ENCODE measurements at places on chromosomes 7 and 10. TPM values are rescaled to one million over a fixed set of nuclear protein-coding genes. Genes with fewer than 3 reads are reported as not detected.

- peak; percentile 88 for DNase-seq
- H3K4me3 ChIP-seq = peak overlapping the region; percentile 26
- H3K36me3 ChIP-seq = no peaks in the 10 kb centered on the region
- peaks cover 43% of the 10 kb centered on the region for H3K4me1 ChIP-seq
- H3K27ac ChIP-seq = peak overlapping the region; percentile 33
These were observed 115.0 kb downstream of the FAM107B start for GRCh38 chr10:14659626-14660196.

- H3K27me3 ChIP-seq = no peaks in the 10 kb centered on the region
- no peaks in the 10 kb centered on the region for H3K4me1 ChIP-seq
- H3K4me3 ChIP-seq = no peak overlapping the region
- no peak overlapping the region for H3K27ac ChIP-seq
These were observed 88.2 kb upstream of the SEMA3C start for GRCh38 chr7:81007051-81007450.

GRCh38 chr10:4254101-4254994 lies 469.3 kb upstream of the KLF6 start:
- no peaks in the 10 kb centered on the region for H3K4me1 ChIP-seq
- H3K4me3 ChIP-seq = no peak overlapping the region
- DNase-seq = no peak
- no peaks in the 10 kb centered on the region for H3K36me3 ChIP-seq

- H3K4me3 ChIP-seq = no peak overlapping the region
- no peaks in the 10 kb centered on the region for H3K27me3 ChIP-seq
- DNase-seq = no peak
- no peak overlapping the region for H3K27ac ChIP-seq
These were observed 67.1 kb downstream of the HK1 start for GRCh38 chr10:69345402-69345801.

ZNF503 gene
- total RNA-seq = 0.85 TPM

CLRN3 gene
- not detected for total RNA-seq

- H3K4me1 ChIP-seq = no peaks in the 10 kb centered on the region
- H3K27me3 ChIP-seq = no peaks in the 10 kb centered on the region
- no peak overlapping the region for H3K27ac ChIP-seq
- H3K36me3 ChIP-seq = no peaks in the 10 kb centered on the region
These were observed 85.7 kb downstream of the ZNF277 start for GRCh38 chr7:112292162-112292561.

DNA sequence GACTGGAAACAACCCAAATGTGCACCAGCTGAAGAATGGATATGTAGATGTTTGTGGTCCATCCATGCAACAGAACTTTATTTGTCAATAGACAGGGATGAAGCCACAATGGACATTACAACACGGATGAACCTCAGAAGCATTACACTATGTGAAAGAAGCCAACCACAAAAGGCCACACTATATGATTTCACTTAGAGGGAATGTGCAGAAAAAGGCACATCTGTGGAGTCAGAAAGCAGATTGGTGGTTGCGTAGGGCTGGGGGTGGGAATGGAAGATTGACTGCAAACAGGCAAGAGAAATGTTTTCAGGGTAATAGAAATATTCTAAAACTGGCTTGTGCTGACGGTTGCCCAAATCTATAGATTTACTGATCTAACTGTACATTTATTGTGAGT lies 34.3 kb upstream of the WASHC2A start:
- H3K27me3 ChIP-seq = no peaks in the 10 kb centered on the region
- no peak overlapping the region for H3K4me3 ChIP-seq
- H3K4me1 ChIP-seq = no peaks in the 10 kb centered on the region
- no peaks in the 10 kb centered on the region for H3K36me3 ChIP-seq

FAM25G gene
- not detected for total RNA-seq
